RWPE1 (cell line): ENCODE measurements at places on chromosomes 7 and 10.

DNA sequence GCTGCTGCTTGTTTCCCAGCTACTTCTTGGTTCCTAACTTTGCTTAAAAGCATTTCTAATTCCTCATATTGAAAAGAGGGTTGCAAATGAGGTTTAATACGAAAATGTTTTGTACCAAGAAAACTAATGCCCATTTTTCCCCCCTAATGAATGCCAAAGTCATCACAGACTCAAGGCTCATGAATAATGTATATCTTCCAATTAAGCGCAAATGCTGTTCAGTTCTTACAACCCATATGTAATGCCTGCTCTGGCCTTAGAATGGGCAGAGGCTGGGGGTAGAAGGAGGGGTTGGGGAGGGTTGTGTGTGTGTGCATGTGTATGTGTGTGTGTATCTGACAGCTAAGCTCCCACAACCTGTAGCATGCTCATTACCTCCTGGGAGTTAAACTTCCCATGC, 901.7 kb downstream of the KCNMA1 start:
- no peak for DNase-seq

- DNase-seq = no peak
These were observed 161.2 kb upstream of the FAM3C start for GRCh38 chr7:121557034-121557892.

GRCh38 chr10:13769946-13770345, 183.2 kb downstream of the PRPF18 start:
- DNase-seq = peak; percentile 81

DNA sequence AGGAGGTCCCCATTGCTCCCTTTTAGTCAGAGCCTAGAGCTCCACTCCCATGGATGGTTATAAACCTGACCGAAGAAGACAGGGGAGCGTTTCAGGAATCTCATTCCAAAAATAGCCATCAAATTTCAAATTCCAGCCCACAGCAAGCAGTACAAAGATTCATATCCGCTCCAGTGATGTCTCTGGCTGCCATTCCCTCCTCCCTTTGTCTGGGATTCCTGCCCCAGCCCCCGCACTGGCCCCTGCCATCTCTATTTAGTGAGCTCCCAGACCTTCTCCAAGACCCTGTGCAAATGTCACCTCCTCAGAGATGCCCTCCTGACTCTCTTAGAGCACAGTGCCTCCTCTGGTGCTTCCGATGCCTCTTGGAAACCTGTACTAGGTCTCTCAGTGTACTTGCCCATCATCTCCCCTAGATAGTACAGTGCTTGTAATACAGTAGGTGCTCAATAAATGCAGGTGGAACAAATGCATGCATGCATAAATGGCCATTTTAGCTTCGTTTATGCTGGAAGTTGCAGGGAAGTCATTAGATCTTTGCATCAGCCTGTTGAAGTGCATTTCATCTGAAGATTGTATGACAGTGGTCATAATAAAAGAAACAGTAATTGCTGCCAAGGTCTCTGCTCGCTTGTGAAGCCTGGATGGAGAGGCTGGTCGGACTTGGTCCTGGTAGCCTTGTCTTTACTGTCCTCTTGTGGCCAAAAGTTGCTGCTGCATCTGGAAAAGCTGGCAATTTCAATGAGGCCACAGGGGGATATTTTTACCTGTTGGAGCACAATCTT, 32.0 kb upstream of the HABP2 start:
- DNase-seq = peak; percentile 77

DNA sequence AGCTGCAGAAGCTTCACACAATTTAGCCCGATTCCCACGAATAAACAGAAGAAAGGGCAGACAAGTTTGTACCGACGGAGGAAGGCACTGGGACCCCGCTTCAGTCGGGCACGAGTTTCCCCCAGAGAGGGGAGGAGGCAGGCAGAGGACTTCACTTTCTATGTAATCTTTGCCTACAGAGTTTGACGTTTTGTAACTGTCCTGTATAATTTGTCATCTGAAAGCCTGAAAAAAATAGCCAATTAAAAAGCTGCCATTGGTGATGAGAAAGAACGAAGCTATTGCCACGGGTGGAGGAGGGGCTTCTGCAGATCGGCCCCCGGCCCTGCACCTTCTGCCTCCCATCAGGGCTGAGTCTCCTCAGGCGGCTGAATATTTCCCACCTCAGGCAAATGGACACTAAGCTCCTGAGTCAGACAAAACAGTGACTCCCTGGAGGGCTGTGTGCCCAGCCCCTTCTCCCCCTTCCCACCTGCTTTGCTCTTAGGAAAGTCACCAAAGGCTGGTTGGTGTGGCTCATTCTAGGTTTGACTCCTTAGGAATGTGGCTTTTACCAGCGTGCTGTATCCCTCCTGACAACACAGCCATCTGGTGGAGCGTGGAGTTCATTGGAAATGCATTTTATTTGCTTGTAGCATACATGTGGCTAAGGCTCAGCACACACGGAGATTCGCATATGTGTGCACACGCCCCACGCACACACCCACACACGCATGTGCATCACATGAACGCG, 117.4 kb downstream of the VIPR2 start:
- peak; percentile 6 for DNase-seq

GRCh38 chr7:2724453-2725177, 36.6 kb downstream of the AMZ1 start:
- DNase-seq = no peak

DNA sequence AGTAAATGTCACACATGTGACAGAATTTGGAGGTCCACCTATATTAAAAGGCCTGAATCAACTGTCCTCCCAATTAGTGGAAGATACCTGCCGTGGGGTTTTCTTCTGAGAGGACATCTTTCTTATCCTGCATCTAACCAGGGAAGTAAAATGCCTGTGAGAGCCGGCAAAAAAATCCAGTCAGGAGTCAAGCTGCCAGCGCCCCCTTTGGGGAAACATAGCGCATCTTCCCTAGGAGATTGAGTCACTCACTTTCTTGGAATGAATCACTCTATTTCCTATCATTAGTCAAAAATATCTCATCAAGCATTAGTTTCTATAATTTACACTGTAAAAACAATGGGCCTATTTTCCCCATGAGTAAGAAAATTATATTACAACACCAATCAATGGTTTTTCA, 66.4 kb upstream of the ANK3 start:
- no peak for DNase-seq

DNA sequence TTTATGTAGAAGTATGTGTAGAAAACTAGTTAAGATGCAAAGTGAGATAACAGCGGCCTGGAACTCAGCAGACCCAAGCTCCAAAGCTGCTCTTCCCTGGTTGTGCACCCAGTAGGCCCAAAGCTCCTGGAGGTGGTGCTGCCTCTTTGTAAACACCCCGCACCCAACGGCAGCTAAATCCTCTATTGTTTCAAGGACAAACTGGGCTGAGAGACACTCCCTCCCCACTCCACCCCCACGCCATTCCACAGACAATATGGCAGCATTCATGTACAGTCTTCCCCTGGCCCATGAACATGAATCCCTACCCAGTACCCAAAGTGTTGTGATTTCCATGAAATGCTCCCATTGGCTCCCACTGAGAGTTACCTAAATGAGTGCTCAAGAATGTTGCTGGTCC, 73.5 kb downstream of the VOPP1 start:
- DNase-seq = no peak

GRCh38 chr10:31288962-31289361, 30.1 kb upstream of the ZEB1 start:
- no peak for DNase-seq

DNA sequence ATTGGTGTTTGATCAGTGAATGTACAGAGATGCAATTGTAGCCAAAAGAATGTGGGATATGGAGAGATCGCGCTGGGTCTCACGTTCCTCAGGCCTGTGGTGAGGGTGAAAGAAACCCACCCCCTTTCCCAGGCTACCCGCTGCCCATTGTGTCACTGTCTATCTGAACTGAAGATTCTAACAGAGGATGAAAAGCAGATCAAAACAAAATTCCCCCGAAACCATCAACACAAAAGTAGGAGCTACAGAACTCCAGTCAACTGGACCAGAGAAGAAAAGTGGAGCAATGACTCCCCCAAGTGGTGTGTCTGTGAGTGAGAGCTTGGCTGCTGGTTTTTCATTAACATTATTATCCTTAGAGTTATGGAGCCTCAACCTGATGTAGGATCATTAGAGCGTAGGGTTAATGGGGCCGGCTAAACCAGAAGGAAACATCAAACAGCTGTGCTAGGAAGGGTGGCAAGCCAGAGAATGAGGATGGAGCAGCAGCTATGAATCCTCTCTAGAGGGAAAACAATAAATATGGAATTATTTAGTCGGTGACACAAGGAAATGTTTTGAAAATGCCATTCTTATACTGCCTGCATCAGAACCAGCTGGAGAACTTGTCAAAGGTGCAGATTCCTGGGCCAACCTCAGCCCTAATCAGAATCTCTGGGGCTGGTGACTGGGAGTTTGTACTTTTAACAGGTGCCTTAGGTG, 38.3 kb downstream of the AKR1B1 start:
- DNase-seq = peak; percentile 53

DNA sequence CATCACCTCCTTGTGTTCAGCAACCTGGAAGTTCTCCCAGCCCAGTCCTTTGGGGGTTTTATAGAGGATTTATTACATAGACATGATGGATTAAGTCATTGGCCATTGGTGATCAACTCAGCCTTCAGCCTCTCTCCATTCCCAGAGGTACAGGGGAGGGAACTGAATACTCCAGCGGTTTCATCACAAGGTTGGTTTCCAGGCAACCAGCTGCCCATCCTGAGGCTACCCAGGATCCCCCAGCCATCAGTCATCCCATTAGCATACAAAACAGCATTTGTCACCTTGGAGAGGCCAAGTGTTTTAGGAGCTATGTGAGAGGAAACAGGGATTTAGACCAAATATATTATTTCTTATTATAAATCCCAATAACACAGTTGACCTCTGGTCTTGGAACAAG, 584.8 kb upstream of the NRP1 start:
- no peak for DNase-seq

GRCh38 chr7:30642789-30643188, 39.5 kb downstream of the CRHR2 start:
- DNase-seq = no peak

DNA sequence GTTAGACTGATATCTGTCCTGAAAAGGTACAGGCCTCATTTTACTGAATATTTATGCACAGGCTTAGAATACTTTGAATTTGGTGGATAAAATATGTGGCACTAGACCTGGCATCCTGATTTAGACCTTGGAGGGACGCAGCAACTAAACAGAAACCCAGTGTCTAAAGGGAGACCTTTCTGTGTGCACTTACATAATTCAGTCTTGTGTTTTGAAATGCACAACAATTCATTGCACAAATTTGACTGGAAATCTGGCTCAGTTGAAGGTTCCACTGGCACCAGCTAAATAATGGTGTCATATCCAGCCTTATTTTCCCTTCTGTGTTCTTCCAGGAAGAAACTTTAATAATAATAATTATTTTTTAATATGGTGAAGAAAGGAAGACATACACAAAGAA, 142.1 kb downstream of the SND1 start:
- no peak for DNase-seq

- no peak for DNase-seq
These were observed 49.4 kb downstream of the HK1 start for GRCh38 chr10:69327463-69328379.

- no peak for DNase-seq
These were observed 38.8 kb upstream of the INPP5A start for GRCh38 chr10:132498562-132499366.

DNA sequence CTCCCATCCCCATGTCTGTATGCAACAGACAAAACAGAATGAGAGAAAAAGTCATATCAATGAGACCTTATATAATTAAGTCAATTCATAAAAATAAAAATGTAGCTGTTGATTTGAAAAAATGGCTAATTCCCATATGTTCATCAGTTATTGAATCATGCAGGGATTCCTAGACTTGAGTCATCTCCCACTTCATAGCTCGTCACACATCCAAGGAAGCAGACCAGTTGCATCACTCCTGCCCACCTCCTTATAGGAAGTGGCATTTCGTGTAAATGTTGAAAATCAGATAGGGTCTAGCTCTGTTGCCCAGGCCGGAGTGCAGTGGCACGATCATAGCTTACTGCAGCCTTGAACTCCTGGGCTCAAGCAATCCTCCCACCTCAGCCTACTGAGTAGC, 56.1 kb upstream of the SH2B2 start:
- peak; percentile 30 for DNase-seq

DNA sequence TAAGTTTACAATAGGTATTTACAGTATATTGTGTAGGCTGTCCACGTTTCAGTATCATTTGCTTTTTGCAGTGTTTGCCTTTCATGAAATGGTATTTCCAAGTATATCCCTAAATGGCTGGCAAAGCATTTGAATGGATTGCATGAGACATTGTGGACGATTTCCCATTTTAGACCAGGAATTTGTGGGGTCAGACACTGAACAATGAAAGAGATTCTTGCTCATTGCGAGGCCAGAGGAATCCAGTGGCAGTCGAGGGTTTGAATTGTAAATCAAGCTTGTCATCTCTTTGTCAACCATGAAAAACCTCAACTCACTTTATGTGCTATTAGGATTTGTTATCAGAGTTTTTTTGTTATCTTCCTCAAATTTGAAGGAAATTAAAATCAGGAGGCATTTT, 70.8 kb downstream of the CREB5 start:
- DNase-seq = no peak

DNA sequence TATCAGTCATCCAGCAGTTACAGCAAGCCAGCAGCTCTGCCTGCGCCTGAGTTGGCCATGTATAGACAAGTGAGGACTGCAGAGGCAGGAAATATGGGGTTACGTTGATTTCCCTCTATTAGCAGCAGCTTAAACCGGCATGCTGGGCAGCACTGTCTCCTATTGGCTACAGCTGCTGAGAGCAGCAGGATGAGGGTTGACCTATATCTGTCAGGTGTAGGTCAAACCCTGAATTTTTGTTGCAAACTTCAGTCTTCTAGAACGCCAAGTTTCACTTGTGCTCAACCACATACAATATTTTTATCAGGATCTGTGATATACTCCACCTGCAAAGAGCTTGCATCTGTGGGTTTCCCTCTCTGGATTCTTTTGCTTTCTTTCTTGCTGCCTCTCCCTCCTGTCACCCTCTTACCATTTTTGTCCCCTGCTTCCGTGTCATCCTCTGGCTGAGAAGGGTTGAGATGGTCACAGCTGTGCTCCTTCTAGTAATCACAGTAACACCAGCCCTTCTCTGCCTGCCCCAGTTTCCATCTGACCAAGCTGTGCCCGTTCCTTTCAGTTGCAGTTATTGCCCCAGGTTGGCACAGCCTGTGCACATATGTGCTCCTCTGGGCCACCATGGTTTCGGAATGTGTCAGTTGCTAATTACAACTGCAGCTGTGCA, 23.8 kb upstream of the GLCCI1 start:
- DNase-seq = no peak

- no peak for DNase-seq
These were observed 141.8 kb downstream of the DIP2C start for GRCh38 chr10:547591-548081.

DNA sequence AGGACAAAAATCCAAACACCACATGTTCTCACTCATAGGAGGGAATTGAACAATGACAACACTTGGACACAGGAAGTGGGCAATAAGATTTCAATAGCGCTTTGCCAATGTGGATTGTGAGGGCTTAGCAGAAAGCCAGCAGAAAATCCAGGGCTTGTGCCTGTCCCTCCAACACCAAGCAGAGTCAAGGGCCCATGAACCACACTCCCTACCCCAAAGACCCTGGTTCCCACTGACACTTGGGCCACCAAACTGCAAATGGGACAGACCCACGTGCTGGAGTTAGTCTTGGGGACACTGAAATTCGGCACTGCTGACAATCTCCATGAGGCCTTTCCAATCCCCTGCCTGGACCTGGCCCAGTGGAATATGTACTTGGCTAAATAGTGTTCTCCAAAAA, 67.0 kb downstream of the GRID1 start:
- no peak for DNase-seq

- DNase-seq = peak; percentile 26
These were observed 220.9 kb upstream of the MKLN1 start for GRCh38 chr7:131106681-131107336.

- DNase-seq = no peak
These were observed 253.7 kb upstream of the SORCS1 start for GRCh38 chr10:107418085-107418806.
